ENCODE measurements at places on chromosomes 11 and 22. TPM values are rescaled to one million over a fixed set of nuclear protein-coding genes. Genes with fewer than 3 reads are reported as not detected.

The TRIM48 gene
- not detected for total RNA-seq

The KCNE3 gene
- total RNA-seq = not detected

The APLNR gene
- total RNA-seq = 0.03 TPM

The SLCO2B1 gene
- 2.9 TPM for total RNA-seq

The MFNG gene
- total RNA-seq = 1.1 TPM

The TUBA8 gene
- 0.51 TPM for total RNA-seq

The SYCE3 gene
- total RNA-seq = 0.22 TPM

The C11orf16 gene
- total RNA-seq = not detected

The ST14 gene
- 0.04 TPM for total RNA-seq

The PANX3 gene
- not detected for total RNA-seq

The SLC6A5 gene
- not detected for total RNA-seq

The BATF2 gene
- 0.58 TPM for total RNA-seq

The OR51B5 gene
- total RNA-seq = not detected

The INS gene
- total RNA-seq = not detected

The OR11H1 gene
- total RNA-seq = not detected

The FUT4 gene
- 3.1 TPM for total RNA-seq

The ARRB1 gene
- total RNA-seq = 20.2 TPM

The DNAJB7 gene
- total RNA-seq = not detected

The ABTB2 gene
- total RNA-seq = 43.0 TPM

The KCNC1 gene
- total RNA-seq = 0.05 TPM

The CCDC73 gene
- total RNA-seq = not detected

The MYBPC3 gene
- total RNA-seq = 0.10 TPM

The CHRNA10 gene
- 1.1 TPM for total RNA-seq

The CSNK2A3 gene
- 1.7 TPM for total RNA-seq

The MCHR1 gene
- total RNA-seq = not detected

The SMIM35 gene
- total RNA-seq = not detected

The RPS25 gene
- total RNA-seq = 852 TPM

The CYP2D6 gene
- 0.32 TPM for total RNA-seq

The MYO7A gene
- total RNA-seq = 1.4 TPM

The CHRM1 gene
- total RNA-seq = 0.07 TPM

The CCND1 gene
- total RNA-seq = 172 TPM

The JHY gene
- total RNA-seq = 2.9 TPM

The AGBL2 gene
- 1.0 TPM for total RNA-seq
